Panc1 (cell line): ENCODE measurements at places on chromosomes 6 and 20. TPM values are rescaled to one million over a fixed set of nuclear protein-coding genes. Genes with fewer than 3 reads are reported as not detected.

CLVS2 gene
- total RNA-seq, result 1.1 TPM

GRCh38 chr6:116115781-116116180 lies 10.2 kb downstream of the COL10A1 start:
- DNase-seq, result no peak

DNA sequence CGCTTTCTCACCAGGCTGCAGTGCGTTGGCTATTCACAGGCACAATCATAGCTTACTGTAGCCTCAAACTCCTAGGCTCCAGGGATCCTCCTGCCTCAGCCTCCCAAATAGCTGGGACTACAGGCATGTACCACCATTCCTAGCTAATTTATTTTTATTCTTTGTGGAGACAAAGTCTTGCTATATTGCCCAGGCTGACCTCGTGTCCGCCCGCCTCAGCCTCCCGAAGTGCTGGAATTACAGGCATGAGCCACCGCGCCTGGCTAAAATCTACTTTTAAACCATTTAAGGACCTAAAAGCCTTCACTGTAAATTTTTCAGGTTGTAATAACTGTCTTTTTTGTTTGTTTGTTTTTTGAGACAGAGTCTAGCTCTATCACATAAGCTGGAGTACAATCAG lies 15.2 kb downstream of the SAMHD1 start:
- no peak for DNase-seq

DNA sequence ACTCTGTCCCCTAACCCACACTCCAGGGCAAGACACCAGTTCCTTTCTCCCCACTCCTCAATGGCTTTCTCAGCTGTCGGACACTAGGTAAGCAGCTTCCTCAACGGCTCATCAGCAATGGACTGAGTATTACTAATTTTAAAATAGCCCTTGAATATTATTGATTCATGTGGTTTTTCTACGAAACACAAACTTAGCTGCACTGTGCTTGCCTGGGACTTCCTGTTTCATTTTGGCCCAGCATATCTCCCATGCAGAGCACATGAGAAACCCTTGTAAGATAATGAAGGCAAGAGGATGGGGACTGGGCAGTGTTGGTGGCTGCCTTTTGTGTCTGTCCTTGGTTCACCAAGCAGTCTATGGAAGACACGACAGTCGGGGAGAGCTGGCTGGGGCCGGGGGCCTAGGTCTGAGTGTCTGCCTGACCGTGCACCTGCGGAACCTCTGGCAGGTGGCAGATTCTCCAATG lies 48.9 kb downstream of the RNASET2 start:
- DNase-seq, result no peak

DNA sequence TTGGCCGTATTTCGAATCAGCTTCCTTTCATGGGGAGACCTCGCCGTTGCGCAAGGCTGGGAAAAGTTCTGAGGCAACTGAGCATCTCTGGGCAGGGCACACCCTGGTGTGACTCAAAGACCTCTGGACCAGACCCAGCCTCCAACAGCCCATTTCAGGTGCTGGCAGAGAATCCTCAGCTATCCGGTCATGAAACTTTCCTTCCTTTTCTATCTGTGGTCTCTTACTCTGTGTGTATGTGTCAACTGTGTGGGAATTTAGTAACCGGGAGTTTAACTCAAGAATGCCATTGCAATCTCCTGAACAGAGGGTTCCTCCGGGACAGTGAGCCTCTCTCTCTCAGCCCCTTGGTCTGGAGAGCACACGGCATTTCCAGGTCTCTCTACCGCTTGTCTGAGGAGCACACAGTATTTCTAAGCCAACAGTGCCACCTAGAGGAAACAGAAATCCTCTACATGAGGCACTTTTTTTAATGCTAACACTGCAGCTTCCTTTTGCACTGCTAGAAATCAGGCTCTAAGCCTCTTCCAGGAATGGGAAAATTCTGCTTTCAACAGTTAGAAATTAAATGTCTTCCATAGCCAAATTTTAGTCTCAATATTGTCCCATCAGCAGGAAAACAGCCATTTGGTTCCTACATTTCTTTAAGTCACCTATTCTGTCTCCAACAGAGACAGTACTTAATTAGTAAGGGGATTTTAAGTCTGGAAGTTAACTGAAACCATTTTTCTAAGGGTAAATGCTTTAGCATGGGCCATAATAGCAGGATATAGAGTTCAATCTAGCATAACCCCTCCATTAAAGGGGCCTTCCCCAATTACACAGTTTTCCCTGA lies 32.7 kb downstream of the PLN start:
- peak; percentile 17 for DNase-seq

DNA sequence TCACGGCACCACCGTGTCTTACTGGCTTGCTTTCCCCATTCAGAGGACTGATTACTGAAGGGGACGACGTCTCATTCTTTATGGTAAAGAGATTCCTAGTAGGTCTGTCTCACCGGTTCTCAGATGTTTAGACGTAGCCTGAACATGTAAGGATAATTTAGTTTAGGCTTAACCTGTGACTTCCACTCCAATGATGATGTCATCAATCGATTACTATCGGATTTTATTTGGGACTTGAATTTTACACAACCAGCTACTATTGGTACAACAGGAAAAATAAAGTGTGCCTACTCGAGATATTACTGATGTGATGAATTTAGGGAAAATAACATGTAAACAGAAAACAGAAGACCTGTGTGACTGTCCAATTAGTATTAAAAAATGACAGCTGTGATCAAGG lies 4.5 kb upstream of the SSR1 start:
- DNase-seq, result no peak
